Right ventricle myocardium superior (tissue), 1 donor: ENCODE measurements at places on chromosomes 12 and 14. TPM values are rescaled to one million over a fixed set of nuclear protein-coding genes. Genes with fewer than 3 reads are reported as not detected.

RTN1 gene
- 1.1 TPM for total RNA-seq

AQP2 gene
- not detected for total RNA-seq

- DNase-seq: no peak
Measured at GRCh38 chr14:69247676-69248440, 12.1 kb upstream of the GALNT16 start.

DNA sequence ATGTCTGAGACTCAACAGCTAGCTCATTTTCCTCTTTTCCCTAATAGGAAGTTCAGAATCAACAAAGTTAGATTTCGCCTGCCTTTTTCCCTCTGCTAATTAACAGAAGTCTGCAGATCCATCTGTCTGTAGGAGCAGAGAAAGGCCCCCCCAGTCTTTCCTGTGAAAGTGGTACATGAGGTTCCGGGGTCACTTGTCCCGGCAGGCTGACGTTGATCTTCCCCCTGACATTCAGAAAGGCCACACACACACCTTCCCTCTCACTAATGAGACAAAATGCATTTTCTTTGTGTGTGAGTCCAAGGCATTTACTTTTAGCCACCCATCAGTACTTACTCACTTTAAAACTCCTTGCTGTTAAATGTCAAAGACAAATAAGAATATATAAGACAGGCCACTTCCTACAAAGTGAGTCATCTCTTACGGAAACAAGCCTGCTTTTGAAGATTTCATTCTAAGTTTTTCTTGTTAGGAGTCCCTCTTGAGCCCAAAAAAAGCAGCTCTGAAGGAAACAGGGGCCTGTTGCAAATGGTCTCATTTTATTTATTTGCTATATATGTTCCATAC is 138.7 kb downstream of the TTC7B start:
- no peak for DNase-seq

- no peak for DNase-seq
Measured at GRCh38 chr12:113482334-113482733, 10.7 kb upstream of the LHX5 start.

DNA sequence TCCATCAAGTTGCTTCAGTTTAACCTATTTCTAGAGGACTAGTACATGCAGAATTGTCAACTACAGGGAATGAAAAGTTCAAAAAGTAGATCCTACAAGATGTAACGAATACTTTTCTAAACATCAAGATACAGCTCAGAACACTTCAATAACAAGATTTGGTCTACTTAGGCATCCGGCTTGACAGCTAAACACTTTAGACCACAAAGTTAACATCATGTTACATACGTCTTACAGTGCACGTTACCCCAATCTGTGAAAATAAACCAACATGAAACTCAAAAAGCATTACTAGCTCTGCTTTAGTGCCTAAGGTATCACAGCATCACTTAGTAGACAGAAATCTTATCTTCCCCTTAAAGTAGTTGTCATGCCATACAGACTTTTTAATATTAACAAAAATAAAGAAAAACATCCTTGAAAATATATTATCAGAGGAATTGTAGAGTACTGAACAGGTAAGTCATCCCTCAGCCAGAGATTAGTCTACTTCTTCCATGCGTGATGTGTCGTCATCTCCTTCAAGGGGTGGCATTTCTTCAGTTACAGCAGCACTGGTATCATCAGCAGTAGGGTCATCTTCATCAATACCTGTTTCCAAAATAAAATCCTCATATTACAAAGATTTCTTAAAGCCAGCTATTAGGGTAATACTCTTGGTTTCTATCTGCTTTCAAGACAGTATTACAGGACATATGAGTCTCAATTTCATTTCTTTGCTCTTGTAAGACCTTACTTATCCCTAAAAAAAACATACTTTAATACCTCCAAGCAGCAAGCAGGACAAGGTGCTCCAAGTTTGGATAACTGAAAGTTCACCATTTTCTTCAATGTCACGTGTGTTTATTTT is 5.4 kb downstream of the HSP90AA1 start:
- DNase-seq: no peak

- DNase-seq: no peak
Measured at GRCh38 chr12:21183721-21184275, 52.8 kb downstream of the SLCO1B1 start.

MIPOL1 gene
- total RNA-seq: 8.4 TPM

- no peak for DNase-seq
Measured at GRCh38 chr14:85416771-85417170, 113.2 kb upstream of the FLRT2 start.

- no peak for DNase-seq
Measured at GRCh38 chr12:64828713-64829112, 4.3 kb downstream of the TBC1D30 start.

ADAM20 gene
- 0.40 TPM for total RNA-seq

DNA sequence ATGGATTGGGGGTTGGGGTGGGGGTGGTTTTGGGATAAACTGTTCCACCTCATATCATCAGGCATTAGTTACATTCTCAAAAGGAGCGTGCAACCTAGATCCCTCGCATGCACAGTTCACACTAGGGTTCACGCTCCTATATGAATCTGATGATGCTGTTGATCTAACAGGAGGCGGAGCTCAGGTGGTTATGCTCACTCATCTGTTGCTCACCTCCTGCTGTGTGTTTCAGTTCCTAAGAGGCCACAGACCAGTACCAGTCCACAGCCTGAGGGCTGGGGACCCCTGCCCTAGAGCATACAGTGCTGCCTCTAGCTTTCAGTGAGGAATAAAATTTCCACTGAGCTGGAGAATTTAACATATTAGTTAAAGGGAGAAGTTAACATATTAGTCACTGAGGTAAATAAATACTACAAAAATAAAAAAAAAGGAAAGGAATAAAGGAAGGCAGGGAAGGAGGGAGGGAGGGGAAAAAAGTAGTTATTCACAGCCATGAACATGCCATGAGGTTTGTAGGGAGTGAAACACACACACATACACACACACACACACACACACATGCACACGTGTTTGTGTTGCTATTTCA is 612.7 kb upstream of the TBX3 start:
- DNase-seq: no peak

GRCh38 chr14:24408764-24409163 is 10.0 kb downstream of the NYNRIN start:
- no peak for DNase-seq
